Kidney (tissue), 22 donors: ENCODE measurements at places on chromosomes 2 and 18.

- peaks cover 74% of the 10 kb centered on the region for H3K27me3 ChIP-seq
- no peak for DNase-seq
- H3K36me3 ChIP-seq, result no peaks in the 10 kb centered on the region
- peaks cover 6% of the 10 kb centered on the region for H3K4me1 ChIP-seq
- no peak overlapping the region for H3K27ac ChIP-seq
Measured at GRCh38 chr2:63053081-63053888, 2.7 kb downstream of the OTX1 start.

GRCh38 chr18:53664575-53664974, 559.9 kb downstream of the MBD2 start:
- no peaks in the 10 kb centered on the region for H3K4me1 ChIP-seq
- no peak overlapping the region for H3K27ac ChIP-seq
- DNase-seq, result no peak
- H3K27me3 ChIP-seq, result no peaks in the 10 kb centered on the region

DNA sequence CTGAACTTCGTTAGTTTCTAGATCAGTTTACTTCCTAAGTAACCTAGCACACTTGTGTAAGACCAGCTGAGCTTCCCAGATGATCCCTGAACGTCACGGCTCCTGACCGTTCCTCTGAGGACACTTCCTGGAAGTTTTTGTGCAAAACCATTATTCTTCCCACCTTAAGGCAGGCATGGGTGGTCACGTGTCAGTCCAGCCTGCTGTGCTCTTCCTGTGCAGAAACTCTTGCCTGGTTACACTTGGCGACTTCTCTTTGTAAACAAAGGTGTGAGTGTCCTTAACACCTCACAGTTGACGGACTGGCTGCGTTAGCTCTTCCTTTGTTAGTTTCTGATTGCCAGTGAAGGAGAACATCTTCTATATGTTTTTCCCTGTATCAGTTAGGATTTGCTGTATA, 118.3 kb downstream of the SH3RF3 start:
- H3K27ac ChIP-seq, result no peak overlapping the region
- H3K36me3 ChIP-seq, result no peaks in the 10 kb centered on the region
- peaks cover 16% of the 10 kb centered on the region for H3K4me1 ChIP-seq
- H3K27me3 ChIP-seq, result no peaks in the 10 kb centered on the region
- H3K4me3 ChIP-seq, result no peak overlapping the region

DNA sequence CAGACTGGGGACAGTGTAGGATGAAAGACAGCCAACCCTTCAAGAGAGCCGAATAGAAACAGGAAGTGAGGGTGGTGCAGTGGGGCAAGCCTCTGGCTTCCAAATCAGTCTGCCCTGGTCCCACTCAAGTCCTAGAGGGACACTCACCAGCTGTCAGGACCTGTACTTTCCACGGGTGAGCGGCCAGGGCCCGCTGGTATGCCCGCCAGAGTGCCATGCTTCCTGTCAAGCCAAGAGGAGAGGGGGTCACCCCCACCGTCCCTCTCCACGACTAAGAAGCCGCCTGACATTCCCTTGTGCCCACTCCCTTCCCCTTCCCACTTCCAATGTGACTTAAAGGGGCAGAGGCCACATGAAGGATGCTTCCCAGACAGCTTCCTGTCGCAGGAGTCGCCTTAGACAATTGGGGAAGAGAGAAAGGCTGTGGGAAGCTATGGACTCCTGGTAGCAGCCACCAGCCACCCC, 564 bp downstream of the MPV17 start:
- peak overlapping the region; percentile 86 for H3K27ac ChIP-seq
- H3K27me3 ChIP-seq, result no peaks in the 10 kb centered on the region
- H3K36me3 ChIP-seq, result peaks cover 3% of the 10 kb centered on the region
- peak; percentile 78 for DNase-seq

- H3K4me3 ChIP-seq, result no peak overlapping the region
- H3K27me3 ChIP-seq, result no peaks in the 10 kb centered on the region
- H3K27ac ChIP-seq, result no peak overlapping the region
Measured at GRCh38 chr2:211354481-211354880, 798.1 kb downstream of the CPS1 start.

DNA sequence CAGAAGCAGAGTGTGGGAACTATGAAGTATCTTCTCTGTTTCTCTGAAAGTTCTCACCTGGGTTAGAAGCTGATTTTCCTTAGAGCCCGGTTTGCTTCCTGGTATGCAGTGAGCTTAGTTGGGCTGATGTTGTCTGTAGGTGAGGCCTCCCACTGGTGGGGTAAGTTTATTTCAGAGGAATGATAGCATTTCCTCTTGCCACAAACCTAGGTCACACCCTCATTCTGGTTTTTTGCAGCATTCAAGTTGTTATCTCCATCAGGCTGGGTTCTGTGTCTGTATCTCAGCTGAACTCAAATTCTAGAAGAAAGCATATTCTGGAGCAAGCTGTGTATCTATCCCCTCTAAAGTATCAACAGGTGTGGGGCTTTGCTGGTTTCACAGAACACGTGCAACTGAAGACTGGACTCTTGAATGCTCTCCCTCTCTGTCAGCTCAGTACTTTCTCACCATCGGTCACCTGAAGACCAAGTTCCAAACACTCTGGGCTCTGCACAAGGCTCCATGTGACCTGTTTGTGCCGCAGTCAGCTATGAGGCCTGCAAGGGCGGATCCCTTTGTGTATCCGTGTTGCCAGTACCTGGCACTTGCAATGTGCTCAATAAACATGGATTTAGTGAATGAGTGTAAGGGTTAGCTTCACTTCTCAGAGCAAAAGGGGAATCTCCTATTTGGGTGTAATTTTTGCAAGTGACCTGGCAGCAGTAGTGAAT, 49.5 kb upstream of the MBOAT2 start:
- no peak for DNase-seq
- no peaks in the 10 kb centered on the region for H3K36me3 ChIP-seq
- H3K4me1 ChIP-seq, result no peaks in the 10 kb centered on the region
- H3K27me3 ChIP-seq, result no peaks in the 10 kb centered on the region

GRCh38 chr2:17583646-17584045, 43.1 kb downstream of the VSNL1 start:
- no peak overlapping the region for H3K4me3 ChIP-seq
- DNase-seq, result no peak
- no peak overlapping the region for H3K27ac ChIP-seq
- no peaks in the 10 kb centered on the region for H3K4me1 ChIP-seq
- no peaks in the 10 kb centered on the region for H3K27me3 ChIP-seq

- H3K36me3 ChIP-seq, result no peaks in the 10 kb centered on the region
- H3K27ac ChIP-seq, result no peak overlapping the region
- no peak overlapping the region for H3K4me3 ChIP-seq
Measured at GRCh38 chr2:110716959-110717645, 15.3 kb upstream of the ACOXL start.

- H3K27ac ChIP-seq, result no peak overlapping the region
- no peaks in the 10 kb centered on the region for H3K27me3 ChIP-seq
- peaks cover 18% of the 10 kb centered on the region for H3K4me1 ChIP-seq
- H3K36me3 ChIP-seq, result no peaks in the 10 kb centered on the region
Measured at GRCh38 chr2:203582468-203582867, 47.4 kb upstream of the RAPH1 start.

DNA sequence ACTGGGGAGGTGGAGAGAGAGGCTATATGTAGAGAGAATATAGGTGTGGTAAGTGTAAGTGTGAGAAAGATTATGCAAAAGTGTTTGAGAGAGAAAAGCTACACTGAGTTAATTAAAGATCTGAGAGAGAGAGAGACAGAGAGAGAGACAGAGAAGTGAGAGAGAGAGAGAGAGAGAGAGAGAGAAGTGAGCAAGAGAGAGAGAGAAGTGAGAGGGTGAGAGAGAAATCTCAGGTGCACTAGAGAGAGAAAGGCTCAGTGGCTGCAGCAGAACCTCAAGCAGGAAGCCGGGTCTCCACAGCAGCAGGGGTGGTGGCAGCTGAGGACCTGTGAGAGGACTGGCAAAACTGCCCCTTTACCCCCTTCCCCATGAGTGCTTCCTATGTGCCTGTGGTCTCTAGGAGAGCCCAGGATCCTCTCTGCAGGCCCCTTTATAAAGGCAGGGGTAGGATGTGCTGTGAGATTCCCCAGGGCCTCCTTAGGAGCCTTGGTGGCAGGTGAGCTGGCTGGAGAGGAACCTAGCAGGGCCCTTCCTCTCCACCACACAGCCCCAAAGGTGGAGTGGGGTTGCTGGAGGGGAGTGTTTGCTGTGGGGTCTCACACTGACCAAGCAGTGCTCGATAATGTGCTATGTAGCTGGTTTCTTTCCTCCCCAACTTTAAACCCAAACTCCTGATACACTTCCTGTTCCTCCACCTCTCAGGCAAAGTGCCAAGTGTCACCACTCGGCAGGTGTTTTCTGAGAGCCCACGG, 52.6 kb downstream of the SLC4A5 start:
- DNase-seq, result no peak
- H3K4me3 ChIP-seq, result no peak overlapping the region
- H3K27ac ChIP-seq, result no peak overlapping the region
- no peaks in the 10 kb centered on the region for H3K27me3 ChIP-seq
- no peaks in the 10 kb centered on the region for H3K36me3 ChIP-seq
- H3K4me1 ChIP-seq, result peaks cover 9% of the 10 kb centered on the region

DNA sequence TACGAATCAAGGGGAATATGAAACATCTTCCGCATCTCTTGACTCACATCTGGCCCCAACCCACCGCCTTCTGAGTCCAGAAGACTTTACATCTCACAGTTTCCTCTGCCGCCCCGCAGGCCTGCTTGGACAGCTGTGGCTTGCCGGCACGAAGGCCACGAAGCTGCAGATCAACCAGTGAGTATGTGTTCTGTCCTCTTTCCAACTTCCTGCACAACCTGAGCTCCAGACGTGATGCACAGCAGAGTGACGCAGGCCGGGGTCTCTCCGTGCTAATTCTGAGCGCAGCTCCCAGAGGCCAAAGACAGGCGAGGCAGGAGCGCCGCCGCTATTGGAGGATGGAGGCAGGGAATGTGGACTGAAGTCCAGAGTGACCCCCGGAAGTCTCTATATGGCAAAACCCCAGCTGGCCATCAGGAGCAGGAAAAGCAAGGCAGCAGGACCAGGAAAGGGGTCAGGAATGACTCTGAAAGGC, 93.5 kb downstream of the ZCCHC2 start:
- no peak overlapping the region for H3K27ac ChIP-seq

GRCh38 chr2:237743561-237744269, 54.9 kb upstream of the RBM44 start:
- no peaks in the 10 kb centered on the region for H3K4me1 ChIP-seq
- no peak overlapping the region for H3K27ac ChIP-seq
- no peak overlapping the region for H3K4me3 ChIP-seq
- H3K27me3 ChIP-seq, result no peaks in the 10 kb centered on the region

- DNase-seq, result peak; percentile 19
- H3K36me3 ChIP-seq, result no peaks in the 10 kb centered on the region
- H3K4me1 ChIP-seq, result no peaks in the 10 kb centered on the region
Measured at GRCh38 chr18:61062258-61062657, 271.0 kb upstream of the CDH20 start.

DNA sequence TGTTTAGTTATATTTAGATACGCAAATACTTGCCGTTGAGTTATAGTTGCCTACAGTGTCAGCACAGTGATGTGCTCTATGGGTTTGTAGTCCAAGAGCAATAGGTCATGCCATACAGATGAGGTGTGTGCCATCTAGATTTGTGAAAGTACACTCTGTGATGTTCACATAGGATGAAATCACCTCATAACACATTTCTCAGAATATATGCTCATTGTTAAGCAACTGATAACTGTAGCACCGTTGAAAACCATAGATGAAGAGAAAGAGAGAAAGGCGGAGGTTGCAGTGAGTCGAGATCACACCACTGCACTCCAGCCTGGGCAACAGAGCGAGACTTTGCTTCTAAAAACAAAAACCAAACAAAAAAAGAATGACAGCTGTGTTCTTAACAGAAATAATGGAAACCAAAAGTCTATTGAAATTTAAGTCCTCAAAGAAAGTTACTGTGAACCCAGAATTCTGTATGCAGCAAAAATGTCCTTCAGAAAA, 9.5 kb downstream of the DGKD start:
- no peak overlapping the region for H3K4me3 ChIP-seq
- H3K27ac ChIP-seq, result no peak overlapping the region
- no peaks in the 10 kb centered on the region for H3K36me3 ChIP-seq
- no peaks in the 10 kb centered on the region for H3K27me3 ChIP-seq

DNA sequence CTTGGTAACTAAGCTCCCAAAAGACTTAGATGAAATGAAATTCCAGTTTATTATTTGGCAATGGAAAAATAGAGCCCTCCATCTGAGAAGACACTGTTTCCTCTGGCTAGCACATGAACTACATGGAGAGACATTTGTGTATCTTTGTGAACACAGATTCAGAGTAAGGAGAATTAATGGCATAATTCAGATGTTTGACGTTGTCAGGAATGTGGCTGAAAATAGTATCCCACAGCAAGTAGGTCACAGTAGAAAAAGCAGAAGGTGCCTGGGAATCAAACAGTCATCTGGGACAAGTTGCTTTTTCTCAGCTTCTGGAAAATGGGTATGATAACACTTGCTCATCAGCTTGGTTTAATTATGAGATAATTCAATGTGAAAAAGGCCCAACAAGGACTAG, 288.6 kb downstream of the PTPRM start:
- no peaks in the 10 kb centered on the region for H3K36me3 ChIP-seq
- no peaks in the 10 kb centered on the region for H3K4me1 ChIP-seq
- H3K27ac ChIP-seq, result no peak overlapping the region
- H3K4me3 ChIP-seq, result no peak overlapping the region
- no peaks in the 10 kb centered on the region for H3K27me3 ChIP-seq
- no peak for DNase-seq

GRCh38 chr2:232973011-232973735, 39.9 kb downstream of the NGEF start:
- no peaks in the 10 kb centered on the region for H3K4me1 ChIP-seq
- H3K27me3 ChIP-seq, result no peaks in the 10 kb centered on the region
- no peak for DNase-seq

GRCh38 chr2:119149611-119150010, 8.9 kb downstream of the C1QL2 start:
- peaks cover 10% of the 10 kb centered on the region for H3K27me3 ChIP-seq
- H3K4me3 ChIP-seq, result no peak overlapping the region
- no peak overlapping the region for H3K27ac ChIP-seq
- no peaks in the 10 kb centered on the region for H3K4me1 ChIP-seq
- no peaks in the 10 kb centered on the region for H3K36me3 ChIP-seq

GRCh38 chr2:161158882-161159281, 1.3 kb upstream of the TANK start:
- peaks cover 5% of the 10 kb centered on the region for H3K4me1 ChIP-seq
- no peaks in the 10 kb centered on the region for H3K27me3 ChIP-seq
- H3K27ac ChIP-seq, result no peak overlapping the region
- no peak for DNase-seq
